ENCODE measurements at places on chromosomes 3 and 15.

DNA sequence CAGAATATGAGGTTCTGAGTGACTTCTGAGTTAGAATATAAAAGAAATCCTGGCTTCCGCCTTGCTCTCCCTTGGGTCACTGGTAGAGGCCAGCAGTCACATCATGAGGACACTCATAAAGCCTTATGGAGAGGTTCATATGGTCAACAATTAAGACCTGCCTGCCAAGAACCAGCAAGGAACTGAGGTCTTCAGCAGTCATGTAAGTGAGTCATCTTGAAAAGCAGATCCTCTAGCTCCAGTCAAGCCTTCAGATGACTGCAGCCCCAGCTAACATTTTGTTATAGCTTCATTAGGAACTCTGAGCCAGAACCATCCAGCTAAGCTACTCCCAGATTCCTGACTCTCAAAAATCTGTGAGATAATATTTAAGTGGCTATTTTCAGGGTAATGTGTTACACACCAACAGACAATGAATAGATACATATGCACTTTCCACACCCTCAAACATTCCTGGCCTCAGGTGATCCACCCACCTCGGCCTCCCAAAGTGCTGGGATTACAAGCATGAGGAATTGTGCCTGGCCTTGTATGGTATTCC is 447.2 kb downstream of the SHQ1 start:
- no peaks in the 10 kb centered on the region for H3K27me3 ChIP-seq
- DNase-seq = no peak
- no peaks in the 10 kb centered on the region for H3K36me3 ChIP-seq
- H3K4me3 ChIP-seq = no peak overlapping the region

GRCh38 chr3:71850654-71851053 is 65.7 kb upstream of the PROK2 start:
- no peaks in the 10 kb centered on the region for H3K4me1 ChIP-seq
- no peak overlapping the region for H3K4me3 ChIP-seq
- no peaks in the 10 kb centered on the region for H3K27me3 ChIP-seq
- H3K27ac ChIP-seq = no peak overlapping the region
- no peak for DNase-seq

DNA sequence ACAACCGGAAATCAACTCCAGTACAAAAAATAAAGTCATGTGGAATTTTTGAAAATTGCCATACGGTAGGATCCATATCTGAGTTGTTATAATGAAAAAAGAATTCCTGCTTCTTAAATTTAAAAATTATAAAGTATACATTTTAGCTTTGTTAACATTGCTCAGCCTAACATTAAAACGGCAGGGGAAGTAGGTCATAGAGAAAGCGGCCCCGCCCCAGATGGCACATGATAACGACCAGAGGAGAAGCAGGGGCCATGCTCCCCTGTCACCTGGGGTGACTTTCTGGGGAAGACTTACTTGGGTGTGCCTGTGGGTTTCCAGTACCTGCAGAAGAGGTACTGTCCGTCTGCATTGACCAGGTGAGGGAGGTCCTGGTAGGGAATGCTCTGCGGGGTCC is 921 bp downstream of the MGLL start:
- no peaks in the 10 kb centered on the region for H3K36me3 ChIP-seq
- H3K4me3 ChIP-seq = no peak overlapping the region
- no peak for DNase-seq
- H3K27me3 ChIP-seq = no peaks in the 10 kb centered on the region

GRCh38 chr3:8757551-8758518 is 11.6 kb downstream of the OXTR start:
- H3K36me3 ChIP-seq = no peaks in the 10 kb centered on the region
- no peaks in the 10 kb centered on the region for H3K27me3 ChIP-seq
- H3K4me1 ChIP-seq = no peaks in the 10 kb centered on the region
- no peak overlapping the region for H3K4me3 ChIP-seq

DNA sequence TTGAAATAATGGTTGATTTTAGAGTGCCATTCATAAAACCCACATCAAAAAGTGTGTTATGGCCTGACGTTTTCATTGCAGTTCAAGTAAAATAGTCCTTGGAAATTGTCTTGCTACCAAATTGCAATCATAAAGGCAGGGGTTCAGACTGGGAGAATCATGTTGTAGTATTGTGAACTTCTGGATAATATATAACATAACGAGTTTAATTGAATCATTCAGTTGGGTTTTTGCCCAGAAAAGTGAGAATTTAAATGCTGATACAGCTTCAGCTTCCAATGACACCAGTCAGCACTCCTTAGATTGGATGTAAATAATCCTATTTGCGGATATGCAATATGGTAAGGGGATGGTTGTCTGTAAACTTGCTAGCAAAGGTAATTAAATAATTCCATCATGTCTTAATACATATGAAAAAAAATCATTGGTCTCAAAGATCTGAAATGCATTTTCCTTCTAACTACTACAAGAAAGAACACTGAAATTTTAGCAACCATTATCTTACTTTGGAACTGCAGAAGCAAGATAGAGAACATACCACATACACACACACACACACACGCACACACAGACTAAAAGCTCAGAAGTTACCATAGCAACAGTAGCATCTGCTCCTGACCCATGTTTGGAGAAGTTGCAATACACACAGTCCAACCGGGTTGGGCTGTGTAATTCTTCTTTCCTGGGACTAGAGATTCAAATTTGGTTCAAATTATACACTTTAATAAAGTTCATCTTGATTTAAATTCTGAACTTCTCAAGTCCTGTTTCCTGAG is 686.2 kb upstream of the NR2F2 start:
- H3K4me1 ChIP-seq = no peaks in the 10 kb centered on the region
- no peak overlapping the region for H3K4me3 ChIP-seq
- no peaks in the 10 kb centered on the region for H3K36me3 ChIP-seq
- no peaks in the 10 kb centered on the region for H3K27me3 ChIP-seq
- no peak overlapping the region for H3K27ac ChIP-seq
- DNase-seq = no peak

GRCh38 chr15:67134067-67134838 is 68.9 kb downstream of the SMAD3 start:
- no peaks in the 10 kb centered on the region for H3K27me3 ChIP-seq
- H3K4me1 ChIP-seq = peaks cover 39% of the 10 kb centered on the region
- no peak for DNase-seq
- H3K36me3 ChIP-seq = no peaks in the 10 kb centered on the region

- H3K27me3 ChIP-seq = no peaks in the 10 kb centered on the region
- H3K4me1 ChIP-seq = no peaks in the 10 kb centered on the region
- no peak for DNase-seq
- no peak overlapping the region for H3K27ac ChIP-seq
- peaks cover 6% of the 10 kb centered on the region for H3K36me3 ChIP-seq
- H3K4me3 ChIP-seq = no peak overlapping the region
These were observed 15.6 kb downstream of the IQCB1 start for GRCh38 chr3:121819236-121819635.

- no peak overlapping the region for H3K4me3 ChIP-seq
- H3K27ac ChIP-seq = no peak overlapping the region
- no peaks in the 10 kb centered on the region for H3K36me3 ChIP-seq
- no peaks in the 10 kb centered on the region for H3K27me3 ChIP-seq
These were observed 101.1 kb upstream of the DLG1 start for GRCh38 chr3:197399486-197399885.

DNA sequence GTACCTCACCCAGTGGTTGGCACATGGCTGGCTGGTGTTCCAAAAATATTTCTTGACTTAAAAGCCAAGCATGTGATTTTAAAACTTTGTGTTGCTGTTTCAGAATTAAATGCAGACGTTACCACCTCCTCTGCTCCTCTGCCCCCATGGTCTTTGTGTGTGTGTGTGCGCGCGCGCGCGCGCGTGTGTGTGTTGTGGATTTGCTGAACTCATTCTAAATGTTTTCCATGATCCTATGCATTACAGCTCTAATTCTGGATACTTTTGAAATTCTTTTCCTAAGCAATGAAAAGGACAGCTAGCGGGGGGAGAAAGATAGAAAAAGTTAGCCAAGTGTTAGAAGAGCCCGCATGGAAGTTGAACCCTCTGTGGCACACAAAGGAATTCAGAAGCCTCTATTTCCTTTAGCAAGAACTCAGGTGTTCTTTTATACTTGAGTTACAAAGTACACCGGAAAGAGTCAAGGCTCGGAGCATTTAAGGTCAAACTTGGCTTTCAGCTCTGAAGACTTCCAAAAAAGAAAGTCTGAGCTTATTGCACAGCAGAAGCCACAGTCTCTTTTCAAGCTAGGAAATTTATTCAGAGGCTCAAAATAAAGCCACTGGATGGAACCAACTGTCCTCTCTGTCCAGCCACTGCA is 350.5 kb upstream of the TBL1XR1 start:
- no peak overlapping the region for H3K4me3 ChIP-seq
- no peak overlapping the region for H3K27ac ChIP-seq
- no peaks in the 10 kb centered on the region for H3K27me3 ChIP-seq
- peaks cover 5% of the 10 kb centered on the region for H3K4me1 ChIP-seq
- H3K36me3 ChIP-seq = no peaks in the 10 kb centered on the region

GRCh38 chr3:127701280-127701911 is 28.6 kb downstream of the ABTB1 start:
- H3K27ac ChIP-seq = peak overlapping the region; percentile 5
- H3K27me3 ChIP-seq = no peaks in the 10 kb centered on the region
- H3K36me3 ChIP-seq = no peaks in the 10 kb centered on the region
- DNase-seq = no peak
- no peak overlapping the region for H3K4me3 ChIP-seq
- H3K4me1 ChIP-seq = peaks cover 40% of the 10 kb centered on the region

DNA sequence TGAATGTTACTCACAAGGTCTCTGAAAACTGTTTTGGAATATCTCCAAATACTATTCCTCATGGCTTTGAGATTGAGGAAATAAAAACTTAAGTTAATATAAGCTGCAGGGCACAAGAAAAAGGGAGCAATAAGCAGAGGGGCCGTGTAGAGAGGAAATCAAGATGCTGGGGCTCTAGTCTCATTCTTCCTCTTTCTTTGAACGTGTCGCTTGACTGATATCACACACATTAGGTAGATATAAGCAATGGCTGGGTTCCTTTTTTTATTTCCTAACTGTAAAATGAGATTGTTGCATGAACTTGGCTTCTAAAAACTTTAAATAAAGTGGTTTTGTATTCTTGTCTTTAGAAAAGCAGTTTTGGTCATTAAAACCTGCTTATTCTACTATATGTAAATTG is 326.7 kb upstream of the ROPN1 start:
- no peak for DNase-seq
- no peak overlapping the region for H3K27ac ChIP-seq
- H3K36me3 ChIP-seq = no peaks in the 10 kb centered on the region
- no peaks in the 10 kb centered on the region for H3K27me3 ChIP-seq
- H3K4me3 ChIP-seq = no peak overlapping the region

GRCh38 chr3:99881121-99881524 is 63.5 kb downstream of the CMSS1 start:
- peak overlapping the region; percentile 34 for H3K27ac ChIP-seq
- no peak overlapping the region for H3K4me3 ChIP-seq
- H3K27me3 ChIP-seq = no peaks in the 10 kb centered on the region
- no peak for DNase-seq

DNA sequence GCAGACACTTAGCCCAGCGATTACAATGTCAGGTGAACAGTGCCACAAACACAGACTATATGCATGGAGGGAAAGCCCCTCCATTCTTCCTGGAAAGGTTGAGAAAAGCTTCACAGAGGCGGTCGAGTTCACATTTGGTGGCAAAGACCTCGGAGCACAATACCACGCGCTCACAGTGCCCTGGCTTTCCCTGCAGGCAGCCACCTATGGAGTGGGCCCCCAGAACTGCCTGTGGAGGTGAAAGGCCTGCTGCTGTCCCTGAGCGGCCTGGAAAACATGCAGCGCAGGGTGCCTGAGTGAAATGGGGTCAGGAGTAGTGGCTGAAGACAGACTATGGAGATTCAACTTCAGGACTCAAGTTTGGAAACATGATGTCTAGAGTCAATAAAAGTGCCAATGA is 26.9 kb downstream of the PDIA5 start:
- H3K4me1 ChIP-seq = peaks cover 43% of the 10 kb centered on the region
- no peaks in the 10 kb centered on the region for H3K36me3 ChIP-seq
- H3K4me3 ChIP-seq = no peak overlapping the region
- H3K27me3 ChIP-seq = no peaks in the 10 kb centered on the region

Data from testis (tissue), 5 donors.